ENCODE measurements at places on chromosomes 5 and 9.

- DNase-seq = no peak
Measured at GRCh38 chr9:112332674-112332976, 794 bp downstream of the PTBP3 start.

DNA sequence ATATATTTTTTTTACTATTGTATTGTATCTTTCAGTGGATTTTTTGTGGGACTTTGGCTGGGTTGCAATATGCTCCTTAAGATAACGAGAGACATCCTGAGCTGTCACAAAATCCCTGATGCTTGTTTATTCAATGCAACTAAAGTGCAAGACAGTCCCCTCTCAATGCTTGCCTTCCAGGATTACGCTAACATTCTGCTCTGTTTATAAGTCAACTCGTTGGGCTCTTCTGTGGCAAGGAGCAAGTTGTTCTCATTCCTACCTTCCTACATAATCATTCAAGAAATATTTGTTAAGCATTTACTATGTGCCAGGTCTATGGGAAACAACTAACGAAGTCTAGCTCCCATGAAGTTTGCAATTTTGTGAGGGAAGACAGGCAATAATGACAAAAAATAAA is 40.4 kb downstream of the JAKMIP2 start:
- DNase-seq = no peak

DNA sequence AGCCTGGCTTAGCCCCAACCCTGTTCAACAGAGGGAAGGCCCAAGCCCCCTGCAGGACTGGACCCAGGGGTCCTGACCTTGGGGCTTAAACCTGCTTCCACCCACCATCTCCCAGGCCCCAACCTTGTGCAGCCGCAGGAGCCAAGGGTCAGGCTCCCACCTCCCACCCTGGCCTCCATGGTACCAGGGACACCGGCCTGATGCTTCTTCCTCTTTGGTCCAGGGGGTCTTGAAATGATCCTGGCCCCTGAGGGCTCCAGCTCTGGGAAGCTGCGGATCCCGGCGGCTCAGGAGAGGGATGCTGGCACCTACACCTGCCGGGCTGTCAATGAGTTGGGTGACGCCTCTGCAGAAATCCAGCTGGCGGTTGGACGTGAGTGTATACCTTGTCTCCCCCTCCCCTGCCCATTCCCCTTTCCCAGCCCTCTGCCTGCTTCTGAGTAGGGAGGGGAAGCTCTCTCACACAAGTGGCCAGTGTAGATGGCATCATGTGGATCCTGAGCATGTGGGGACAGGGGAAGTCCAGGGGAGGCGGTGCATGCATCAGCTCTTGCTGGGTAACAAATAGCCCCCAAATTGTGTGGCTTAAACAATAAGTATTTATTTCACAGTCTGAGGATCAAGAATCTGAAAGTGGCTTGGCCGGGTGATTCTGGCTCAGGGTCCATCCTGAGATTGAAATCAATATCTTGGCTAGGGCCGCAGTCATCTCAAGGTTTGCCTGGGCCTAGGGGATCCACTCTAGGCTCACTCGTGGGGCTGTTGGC is 44.3 kb downstream of the HMCN2 start:
- DNase-seq = no peak

DNA sequence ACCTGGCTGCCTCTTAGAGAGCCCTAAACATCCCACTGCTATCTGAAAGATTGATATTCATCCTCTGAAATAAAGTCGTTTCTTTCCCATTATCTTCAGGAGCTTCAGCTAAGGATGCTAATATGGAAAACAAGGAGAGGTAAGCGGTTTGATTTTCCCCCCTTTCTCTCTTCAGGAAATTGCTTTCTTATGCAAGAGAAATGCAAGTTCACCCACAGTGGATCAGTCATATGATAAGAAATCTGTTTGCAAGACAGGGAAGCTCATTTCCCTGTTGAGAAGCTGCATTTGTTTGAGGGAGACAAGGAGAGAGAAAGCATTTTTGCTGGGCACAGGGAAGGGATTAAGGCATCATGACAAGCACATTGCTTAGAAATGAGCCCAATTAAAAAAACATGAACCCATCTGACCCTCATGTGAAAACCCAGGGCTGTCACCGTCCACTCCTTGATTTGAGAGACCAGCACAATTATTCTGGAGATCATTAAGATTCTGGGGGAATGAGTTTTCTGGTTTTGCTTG is 53.7 kb upstream of the BOD1 start:
- DNase-seq = no peak

DNA sequence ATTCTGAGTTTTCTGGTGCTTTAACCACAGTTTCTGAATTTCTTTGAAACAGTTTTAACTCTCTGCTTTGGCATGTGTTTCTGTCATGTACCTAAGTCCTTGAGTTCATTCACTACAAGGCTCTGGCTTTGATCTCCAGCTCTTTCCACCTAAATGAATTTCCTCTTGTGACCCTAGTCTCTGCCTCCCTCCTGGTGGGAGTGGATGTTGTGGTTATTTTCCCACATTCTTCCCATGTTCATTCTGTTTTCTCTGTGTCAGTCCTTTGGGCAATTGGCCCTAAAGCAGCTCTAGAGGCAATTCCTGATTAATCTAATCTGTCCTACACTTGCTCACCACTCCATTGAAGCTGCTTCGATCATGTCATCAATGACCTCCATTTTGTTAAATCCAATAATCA is 28.4 kb upstream of the DPYSL3 start:
- DNase-seq = no peak

DNA sequence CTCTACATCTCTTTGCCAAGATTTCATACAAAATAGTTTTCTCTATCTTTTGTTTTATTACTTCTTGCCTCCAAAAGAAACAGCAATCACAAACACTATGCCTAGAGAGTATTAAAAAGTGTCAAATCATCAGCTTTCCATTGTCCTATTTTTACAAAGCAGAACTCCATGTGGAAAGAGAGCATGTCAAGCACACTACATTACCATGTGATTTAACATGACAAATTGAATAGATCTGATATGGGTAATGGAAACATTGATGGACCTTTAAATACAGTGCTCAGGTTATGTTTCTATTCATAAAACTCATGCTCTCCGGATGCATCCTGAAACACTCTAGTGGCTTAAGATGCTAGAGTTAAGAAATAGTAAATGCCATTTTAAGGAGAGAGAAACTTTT is 791.4 kb upstream of the CTNND2 start:
- no peak for DNase-seq

DNA sequence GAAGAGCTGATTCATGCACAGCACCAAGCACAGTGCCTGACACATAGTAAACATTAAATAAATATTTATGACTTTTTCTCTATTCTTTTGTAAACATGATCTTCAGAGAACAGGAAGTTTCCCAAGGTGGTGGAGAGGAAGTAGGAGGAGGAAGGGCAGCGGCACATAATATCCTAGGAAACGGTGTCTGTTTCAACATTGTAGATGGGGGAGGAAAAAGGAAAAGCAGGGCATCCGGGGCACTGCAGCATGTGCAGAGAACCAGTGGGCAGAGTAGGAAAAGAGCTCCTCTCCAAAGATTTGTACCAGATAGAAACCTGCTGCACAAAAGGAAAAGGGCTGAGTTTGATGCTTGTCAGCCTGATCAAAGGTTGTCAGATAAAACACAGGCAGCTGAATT is 421.7 kb upstream of the ZNF462 start:
- no peak for DNase-seq

DNA sequence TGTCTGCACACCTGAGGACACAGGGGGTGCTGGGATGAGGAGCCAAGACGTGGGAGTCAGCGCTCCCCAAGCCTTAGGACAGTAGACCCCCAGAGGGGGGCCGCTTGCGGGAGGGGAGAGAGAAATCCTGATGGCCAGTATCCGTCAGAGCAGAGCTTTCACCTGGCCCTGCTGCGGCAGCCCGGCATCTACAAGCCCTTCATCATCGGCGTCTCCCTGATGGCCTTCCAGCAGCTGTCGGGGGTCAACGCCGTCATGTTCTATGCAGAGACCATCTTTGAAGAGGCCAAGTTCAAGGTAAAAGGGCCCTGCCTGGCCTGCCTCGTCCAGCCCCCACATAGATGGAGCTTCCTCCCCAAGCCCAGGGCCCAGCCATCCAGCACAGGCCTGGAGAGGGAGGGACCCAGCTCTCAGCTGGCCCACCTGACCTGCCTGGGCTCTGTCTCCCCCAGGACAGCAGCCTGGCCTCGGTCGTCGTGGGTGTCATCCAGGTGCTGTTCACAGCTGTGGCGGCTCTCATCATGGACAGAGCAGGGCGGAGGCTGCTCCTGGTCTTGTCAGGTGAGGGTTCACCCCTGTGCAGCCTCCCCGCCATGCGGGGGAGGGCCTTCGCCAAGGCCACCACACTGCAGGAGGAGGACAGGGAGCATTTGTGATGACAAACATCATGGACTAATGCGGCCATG is 6.7 kb downstream of the SLC2A8 start:
- DNase-seq = no peak

GRCh38 chr9:128150594-128151308 is 1.5 kb downstream of the LCN2 start:
- no peak for DNase-seq

DNA sequence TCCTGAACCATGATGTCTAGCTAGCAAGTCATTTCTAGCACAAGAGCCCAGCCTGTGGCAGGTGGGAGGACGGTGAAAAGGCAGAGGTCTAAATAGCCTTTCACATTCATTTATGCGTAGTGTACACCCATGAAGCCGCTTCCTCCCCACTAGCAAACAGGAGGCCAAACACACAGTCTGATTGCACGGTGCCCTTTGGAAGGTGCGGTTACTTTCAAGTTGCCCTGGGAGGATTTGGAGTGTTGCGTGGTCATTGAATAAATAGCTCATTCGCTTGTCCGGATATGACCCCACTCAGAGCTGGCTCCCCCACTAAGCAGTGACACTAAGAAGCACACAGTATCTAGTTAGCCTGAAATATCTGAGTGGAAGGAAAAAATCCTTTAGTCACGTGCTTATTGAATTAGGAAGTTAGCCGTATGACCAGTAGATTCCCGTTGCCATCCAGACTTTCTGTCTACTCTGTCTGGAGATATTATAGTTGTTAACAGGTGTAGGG is 664 bp upstream of the ARSB start:
- DNase-seq = peak; percentile 47

GRCh38 chr9:84811072-84811750 is 141.7 kb downstream of the NTRK2 start:
- DNase-seq = no peak

- no peak for DNase-seq
Measured at GRCh38 chr5:1521671-1522600, 1.8 kb downstream of the LPCAT1 start.

DNA sequence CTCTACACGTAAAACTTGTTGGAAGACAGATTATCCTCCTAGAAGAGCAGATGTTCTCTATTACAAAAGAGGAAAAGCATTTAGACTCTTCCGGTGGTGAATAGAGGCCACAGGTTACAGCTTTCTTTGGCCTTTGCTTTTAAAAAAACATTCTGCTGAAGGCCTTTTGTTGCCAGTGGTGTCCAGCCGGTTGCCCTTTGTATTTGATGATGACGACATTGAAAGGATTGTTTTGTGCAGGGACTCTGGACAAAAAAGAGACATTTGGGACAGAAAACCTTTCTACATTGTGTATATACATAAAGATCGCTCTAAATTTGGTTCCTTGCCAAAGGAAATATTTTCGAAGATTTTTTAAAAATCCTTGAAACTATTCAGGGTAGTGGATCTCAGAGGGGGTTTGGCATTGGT is 180.3 kb downstream of the C9orf152 start:
- DNase-seq = no peak

- no peak for DNase-seq
Measured at GRCh38 chr5:370959-371810, 49.7 kb downstream of the AHRR start.

GRCh38 chr5:95644351-95645042 is 2.1 kb upstream of the RFESD start:
- DNase-seq = no peak

DNA sequence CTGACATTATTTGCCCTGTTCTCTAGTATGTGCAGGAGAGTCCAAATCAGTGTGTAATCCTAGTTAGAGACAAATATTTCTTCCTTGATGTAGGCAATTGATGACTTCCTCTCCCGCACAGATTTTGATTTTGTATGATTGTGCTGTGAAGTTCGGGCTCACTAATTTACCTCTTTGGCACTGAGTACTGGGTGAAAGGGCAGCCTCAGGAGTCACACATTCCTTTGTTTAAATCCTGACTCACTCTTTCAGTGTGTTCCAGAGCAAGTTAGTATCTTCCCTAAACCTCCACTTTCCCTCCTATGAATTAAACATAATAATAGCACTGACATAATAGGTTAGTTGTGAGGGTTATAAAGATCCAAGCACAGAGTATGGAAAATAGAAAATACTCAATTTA is 269.7 kb downstream of the ISL1 start:
- DNase-seq = no peak

DNA sequence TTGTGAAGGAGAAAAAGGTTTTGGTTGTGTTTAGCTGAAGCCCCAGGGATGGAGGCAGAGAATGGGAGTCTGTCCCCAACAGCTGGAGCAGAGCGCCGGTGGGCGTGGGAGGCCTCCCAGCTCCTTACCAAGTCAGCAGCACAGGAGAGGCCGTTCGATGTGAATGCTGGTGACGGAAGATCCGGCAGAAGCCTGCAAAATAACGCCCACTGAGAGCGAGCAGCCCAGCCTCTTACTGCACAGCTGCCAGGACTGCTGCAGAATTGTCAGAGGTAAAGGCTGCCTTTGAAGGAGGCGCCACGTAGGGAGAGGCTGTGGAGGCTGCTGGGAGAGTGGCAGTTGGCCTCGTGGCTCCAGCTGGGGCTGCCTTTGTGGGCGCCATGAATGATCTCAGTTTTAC is 26.2 kb downstream of the ANGPTL2 start:
- no peak for DNase-seq

DNA sequence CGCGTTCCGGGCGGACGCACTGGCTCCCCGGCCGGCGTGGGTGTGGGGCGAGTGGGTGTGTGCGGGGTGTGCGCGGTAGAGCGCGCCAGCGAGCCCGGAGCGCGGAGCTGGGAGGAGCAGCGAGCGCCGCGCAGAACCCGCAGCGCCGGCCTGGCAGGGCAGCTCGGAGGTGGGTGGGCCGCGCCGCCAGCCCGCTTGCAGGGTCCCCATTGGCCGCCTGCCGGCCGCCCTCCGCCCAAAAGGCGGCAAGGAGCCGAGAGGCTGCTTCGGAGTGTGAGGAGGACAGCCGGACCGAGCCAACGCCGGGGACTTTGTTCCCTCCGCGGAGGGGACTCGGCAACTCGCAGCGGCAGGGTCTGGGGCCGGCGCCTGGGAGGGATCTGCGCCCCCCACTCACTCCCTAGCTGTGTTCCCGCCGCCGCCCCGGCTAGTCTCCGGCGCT is at the start of gene DAPK1:
Gene DAPK1, plus strand, starts transcription at position 264 of the 442 bp plus-strand sequence. CDS start 1,211 bp downstream, outside the sequence.
- DNase-seq = peak; percentile 4

GRCh38 chr9:73180403-73180802 is 28.7 kb downstream of the ANXA1 start:
- DNase-seq = no peak

GRCh38 chr9:96612105-96612965 is 7.3 kb downstream of the CDC14B start:
- no peak for DNase-seq
